Fibroblast of skin of right biceps (primary cell): ENCODE measurements at places on chromosomes 6 and 20.

GRCh38 chr6:170247178-170247701, 43.6 kb downstream of the DLL1 start:
- no peak for DNase-seq

GRCh38 chr20:15155848-15156401, 818.5 kb upstream of the FLRT3 start:
- DNase-seq, result no peak

DNA sequence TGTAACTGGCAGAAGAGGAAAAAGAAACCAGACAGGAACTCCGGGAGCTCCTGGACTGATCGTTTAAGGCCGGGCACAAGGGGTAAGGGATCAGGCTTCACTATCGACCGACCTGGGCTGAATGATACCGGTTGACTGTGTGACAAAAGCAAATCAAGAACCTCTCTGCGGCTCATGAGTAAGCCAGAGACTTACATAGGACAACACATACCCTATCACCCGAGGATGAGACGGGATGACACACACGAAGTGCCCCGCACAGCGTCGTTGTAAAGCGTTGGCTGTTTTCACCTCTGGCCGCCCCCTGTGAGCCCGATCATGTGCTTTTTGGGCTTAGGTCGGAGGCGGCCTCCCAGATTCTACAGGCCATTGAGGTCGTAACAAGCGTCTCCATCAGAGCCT, 695 bp upstream of the TGIF2 start:
- DNase-seq, result peak; percentile 56

- DNase-seq, result peak; percentile 68
These were observed 200.3 kb upstream of the FAM83B start for GRCh38 chr6:54646069-54646950.

DNA sequence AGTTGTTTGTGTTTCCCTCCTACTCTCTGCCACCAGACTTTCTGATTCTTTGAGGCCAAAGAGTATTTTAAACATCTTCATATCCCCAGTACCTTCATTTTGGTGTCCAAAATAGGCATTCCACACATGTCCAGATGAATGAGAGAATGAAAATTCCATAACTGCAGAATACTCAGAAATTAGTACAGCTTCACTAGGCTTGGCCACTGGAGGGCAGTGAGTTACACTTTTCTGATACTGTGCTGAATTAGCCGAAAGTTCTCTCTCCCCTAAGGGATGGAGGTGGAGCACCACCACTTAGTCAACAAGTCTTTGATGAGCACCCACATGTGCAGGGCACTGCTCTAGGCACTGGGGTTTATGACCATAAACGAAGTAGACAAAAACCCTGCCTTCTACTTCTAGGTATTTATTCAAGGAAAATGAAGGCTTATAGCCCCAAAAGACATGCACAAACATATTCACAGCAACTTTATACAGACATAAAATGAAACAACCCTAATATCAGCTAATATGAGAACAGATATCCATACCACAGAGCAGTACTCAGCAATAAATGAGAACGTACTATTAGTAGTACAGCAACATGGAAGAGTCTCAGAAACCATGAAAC, 46.1 kb upstream of the TMEM217 start:
- DNase-seq, result peak; percentile 45

- peak; percentile 56 for DNase-seq
These were observed 25.0 kb downstream of the CYB5R4 start for GRCh38 chr6:83884523-83884922.

DNA sequence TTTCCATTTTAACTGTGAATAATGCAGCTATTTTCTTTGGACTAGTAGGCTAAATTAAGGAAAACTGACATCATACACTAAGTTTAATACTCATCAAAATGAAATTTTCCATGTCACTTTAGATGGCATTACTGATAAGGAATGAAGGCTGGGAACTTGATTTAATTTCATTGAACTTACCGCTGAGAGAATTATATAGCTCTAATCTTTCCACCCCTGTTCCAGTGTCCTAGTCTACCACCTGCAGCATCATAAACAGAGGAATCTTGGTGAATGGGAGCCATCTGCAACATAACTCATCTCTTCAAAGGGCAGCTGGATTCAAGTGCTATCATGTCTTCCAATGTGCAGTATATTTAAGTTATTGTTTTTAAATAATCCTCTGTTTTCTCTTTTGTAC, 1395.2 kb downstream of the EPHA7 start:
- DNase-seq, result no peak

DNA sequence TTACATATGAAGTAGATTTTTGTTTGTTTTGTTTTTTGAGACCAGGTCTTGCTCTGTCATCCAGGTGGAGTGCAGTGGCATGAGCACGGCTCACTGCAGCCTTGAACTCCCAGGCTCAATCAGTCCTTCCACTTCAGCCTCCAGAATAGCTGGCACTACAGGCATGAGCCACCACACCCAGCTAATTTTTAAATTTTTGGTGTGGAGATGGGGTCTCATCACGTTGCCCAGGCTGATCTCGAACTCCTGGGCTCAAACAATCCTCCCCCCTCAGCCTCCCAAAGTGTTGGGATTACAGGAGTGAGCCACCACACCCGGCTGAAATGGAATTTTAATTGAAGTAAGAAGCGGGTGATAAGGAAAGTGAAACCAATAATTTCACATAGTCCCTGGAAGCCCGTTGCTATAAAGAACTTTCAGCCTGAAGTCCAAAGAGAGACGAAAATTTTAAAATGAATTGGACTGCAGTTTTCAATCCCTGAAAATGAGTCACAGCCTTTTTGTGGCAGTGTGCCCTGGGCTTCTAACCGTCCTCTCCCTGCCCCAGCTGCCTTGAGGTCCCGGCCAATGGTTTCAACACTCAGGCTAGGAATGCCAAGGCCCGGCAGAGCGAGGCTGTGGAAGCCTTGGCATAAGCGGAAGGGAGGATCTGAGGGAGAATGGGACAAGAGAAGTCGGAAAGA, 757 bp downstream of the RAET1E start:
- peak; percentile 78 for DNase-seq

- DNase-seq, result no peak
These were observed 16.8 kb upstream of the ADTRP start for GRCh38 chr6:11795403-11795802.

- DNase-seq, result no peak
These were observed 444.6 kb upstream of the DEFB115 start for GRCh38 chr20:30812739-30813411.

DNA sequence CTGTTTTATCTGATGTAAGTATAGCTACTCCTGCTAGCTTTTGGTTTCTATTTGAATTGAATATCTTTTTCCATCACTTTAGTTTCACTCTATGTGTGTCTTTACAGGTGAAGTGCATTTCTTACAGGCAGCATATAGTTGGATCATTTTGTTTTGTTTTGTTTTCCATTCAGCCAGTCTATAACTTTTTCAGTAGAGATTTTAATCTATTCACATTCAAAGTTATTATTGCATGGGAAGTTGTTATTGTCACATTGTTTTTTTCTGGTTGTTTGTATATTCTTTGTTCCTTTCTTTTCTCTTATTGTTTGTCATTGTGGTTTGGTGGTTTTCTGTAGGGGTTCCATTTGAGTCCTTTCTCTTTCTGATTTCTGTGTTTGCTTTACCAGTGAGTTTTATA, 151.2 kb downstream of the PDE10A start:
- DNase-seq, result no peak

GRCh38 chr6:44524476-44525227, 137.1 kb downstream of the CDC5L start:
- peak; percentile 26 for DNase-seq

GRCh38 chr6:32972353-32973143, 4.2 kb downstream of the BRD2 start:
- DNase-seq, result no peak

GRCh38 chr20:36214684-36215256, 21.5 kb upstream of the AAR2 start:
- peak; percentile 28 for DNase-seq

DNA sequence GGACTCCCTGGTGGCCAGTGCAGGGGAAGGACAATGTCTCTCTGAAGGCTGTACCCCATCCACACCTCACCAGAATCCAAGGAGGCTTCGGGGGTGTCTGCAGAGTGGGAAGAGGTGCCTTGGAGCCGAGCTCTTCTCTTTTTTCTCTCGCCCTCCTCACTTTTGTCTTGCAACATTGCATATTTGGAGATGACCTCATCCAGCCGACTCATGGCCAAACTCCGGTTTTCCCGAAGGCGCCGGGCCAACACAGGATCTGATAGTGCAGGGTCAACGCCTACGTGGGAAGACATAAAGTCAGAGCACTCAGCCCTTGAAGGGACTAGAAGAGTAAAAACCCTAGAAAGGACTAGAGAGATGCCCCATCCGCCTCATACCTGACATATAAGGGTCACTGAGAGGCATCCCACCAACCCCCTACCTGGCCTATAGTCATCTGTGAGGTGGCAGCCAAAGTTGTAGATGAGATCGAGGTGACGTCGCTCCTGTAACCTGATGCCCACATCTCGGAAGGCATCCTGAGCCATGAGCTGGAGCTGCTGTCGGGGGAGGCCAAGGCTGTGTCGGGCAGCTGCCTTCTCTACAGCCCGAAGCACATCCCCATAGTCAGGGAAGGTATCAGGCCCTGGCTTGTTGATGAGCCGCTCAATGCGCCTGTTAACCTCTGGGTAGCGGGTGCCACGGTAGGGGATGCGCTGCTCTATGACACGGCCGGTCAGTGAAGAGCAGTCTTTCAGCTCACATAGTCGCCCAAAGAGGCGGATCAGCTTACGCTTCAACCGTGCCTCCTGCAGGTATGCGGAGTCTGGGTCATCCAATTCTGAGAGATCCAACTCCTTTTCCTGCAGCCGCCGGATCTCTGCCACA, 3.0 kb upstream of the ZBTB22 start:
- peak; percentile 84 for DNase-seq

DNA sequence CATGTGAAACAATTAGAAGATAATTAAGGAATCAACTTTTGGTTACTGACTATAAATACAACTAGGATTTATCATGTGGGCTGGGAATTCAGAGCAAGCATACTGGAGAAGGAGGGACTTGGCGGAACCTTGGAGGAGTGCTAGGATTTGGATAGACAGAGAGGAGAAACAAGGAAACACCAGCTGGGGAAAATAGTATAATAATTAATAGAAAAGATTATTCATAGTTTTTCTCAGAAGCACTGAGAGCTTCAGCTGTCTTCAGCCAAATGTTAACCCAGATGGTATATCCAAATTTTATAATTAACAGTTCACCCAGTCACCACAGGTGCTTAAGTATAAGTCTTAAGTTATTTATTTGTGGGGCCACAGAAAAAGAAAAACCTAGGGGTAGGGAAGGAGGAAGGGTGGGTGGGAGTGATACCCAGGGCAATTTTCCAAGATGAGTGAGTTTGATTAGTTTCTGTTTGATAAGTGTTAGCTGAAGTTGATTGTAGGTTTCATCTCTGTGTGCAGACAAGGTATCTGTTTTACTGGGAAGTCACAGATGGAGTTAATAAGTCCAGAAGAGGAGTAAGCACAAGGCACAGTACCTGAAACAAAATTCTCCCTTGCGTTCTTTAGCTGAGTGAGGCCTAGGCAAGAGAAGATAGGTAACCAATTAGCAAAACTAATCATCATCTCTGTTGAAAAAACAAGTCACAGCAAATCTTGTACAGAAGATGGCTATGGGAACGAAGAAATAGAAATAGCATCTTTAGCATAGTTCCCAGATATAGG, 175.5 kb downstream of the TFAP2B start:
- DNase-seq, result no peak

- DNase-seq, result no peak
These were observed 33.2 kb upstream of the VEGFA start for GRCh38 chr6:43736844-43737243.

GRCh38 chr6:146775220-146775619, 176.4 kb downstream of the ADGB start:
- no peak for DNase-seq

GRCh38 chr6:64288351-64288750, 652.7 kb downstream of the PHF3 start:
- DNase-seq, result peak; percentile 42

GRCh38 chr20:20391766-20392165, 23.9 kb downstream of the INSM1 start:
- DNase-seq, result no peak

DNA sequence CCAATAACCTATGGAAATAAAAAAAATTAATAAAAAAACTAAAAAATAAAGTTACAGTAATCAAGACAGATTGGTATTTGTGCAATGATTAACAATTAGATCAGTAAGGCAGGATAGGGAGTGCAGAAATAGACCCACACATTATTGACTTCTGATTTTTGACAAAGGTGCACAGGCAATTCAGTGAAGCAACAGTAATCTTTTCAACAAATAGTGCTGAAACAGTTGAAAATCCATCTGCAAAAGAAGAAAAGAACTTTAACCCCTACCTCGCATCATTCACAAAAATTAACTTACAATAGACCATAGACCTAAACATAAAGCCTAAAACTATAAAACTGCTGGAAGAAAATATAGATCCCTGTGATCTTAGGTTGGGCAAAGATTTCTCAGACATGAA, 4.5 kb upstream of the SMLR1 start:
- DNase-seq, result no peak

GRCh38 chr20:38806855-38807655, 1.6 kb downstream of the PPP1R16B start:
- DNase-seq, result no peak

DNA sequence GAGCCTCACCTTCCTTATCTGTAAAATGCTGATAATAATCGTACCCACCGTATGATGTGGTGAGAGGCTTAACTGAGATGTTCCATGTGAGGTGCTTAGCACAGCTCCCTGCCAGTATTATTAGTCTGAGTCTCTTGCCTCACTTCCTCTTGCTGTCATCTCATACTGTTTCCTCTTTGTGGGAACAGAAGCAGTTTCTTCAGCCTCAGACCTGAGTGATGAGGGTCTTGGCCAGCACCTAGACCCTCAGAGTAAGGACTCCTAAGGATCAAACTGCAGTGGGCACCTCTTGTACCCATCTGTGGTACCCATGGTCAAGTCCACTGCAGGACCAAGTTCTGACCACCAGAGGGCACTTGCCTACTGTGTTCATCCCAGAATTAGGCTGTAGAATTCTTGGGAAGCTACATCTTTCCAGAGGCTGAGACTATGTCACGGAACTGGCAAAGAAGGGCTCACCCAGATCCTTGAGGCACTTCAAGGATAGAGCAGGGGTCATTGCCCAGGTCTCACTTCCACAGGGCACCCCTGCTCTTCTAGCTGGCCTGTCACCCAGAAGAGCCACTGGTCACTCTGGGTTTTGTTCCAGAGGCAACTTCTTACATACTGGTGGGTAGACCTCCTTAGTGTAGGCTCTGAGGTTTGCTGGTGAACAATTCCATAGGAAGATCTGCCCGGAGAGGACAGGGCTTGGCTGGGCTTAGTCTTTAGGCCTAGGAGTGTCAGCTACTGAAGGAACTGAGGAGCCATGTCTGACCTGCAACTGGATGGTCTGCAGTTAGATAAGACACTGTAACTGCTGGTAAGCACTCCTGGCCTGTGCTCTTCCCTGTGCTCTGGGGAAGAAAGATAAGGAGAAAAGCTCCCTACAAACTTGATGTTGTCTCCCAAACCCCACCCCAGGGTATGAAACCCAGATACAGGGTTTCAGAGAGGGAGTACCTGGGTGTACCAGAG, 20.6 kb upstream of the SGK2 start:
- DNase-seq, result peak; percentile 49

DNA sequence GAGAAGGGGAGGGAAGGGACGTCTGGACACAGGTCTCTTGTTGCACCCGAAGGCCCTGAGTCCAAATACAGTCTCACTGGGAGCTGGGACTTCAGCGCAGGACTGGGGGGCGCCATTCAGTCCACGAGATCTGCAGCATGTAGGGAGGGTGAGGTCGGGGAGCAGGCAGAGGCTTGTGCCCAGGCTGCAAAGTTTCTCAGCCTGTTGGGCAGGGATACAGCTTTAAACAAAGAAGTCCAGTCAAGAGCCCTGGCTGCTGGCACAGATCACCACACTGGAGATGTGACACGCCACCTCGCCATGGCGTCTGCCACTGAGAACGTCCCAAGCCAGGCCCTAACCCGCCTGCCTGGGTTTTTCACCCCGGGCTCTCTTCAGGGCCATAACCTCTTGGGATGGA, 256.6 kb downstream of the DLL1 start:
- no peak for DNase-seq
